ENCODE measurements at places on chromosomes 5 and 9.
A peak's percentile ranks its signal among the peaks of the same experiment; 100 is the strongest.

GRCh38 chr9:73549991-73550390, 398.3 kb downstream of the ANXA1 start:
- no peak for DNase-seq

- peak; percentile 48 for DNase-seq
Measured at GRCh38 chr9:8895861-8896224, 1096.3 kb upstream of the DMAC1 start.

DNA sequence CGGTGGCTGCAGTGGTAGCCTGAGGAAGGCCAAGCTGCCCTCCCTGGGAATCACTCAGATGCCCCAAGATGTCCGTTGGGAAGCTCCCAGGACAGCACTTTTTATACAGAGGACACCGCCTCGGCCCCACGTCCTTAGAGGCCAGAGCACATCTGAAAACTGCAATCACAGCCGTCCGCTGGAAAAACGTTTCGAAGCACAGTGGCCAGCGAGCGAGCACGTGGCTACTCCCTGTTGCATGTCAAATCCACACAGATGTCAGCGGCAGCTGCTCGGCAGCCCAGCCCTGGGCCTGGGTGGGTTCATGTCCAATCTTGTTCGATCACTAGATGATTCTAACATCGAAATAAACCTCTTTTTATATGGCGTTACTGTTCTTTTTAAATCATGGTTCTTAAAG, 8.9 kb downstream of the PPP1R26 start:
- no peak for DNase-seq

DNA sequence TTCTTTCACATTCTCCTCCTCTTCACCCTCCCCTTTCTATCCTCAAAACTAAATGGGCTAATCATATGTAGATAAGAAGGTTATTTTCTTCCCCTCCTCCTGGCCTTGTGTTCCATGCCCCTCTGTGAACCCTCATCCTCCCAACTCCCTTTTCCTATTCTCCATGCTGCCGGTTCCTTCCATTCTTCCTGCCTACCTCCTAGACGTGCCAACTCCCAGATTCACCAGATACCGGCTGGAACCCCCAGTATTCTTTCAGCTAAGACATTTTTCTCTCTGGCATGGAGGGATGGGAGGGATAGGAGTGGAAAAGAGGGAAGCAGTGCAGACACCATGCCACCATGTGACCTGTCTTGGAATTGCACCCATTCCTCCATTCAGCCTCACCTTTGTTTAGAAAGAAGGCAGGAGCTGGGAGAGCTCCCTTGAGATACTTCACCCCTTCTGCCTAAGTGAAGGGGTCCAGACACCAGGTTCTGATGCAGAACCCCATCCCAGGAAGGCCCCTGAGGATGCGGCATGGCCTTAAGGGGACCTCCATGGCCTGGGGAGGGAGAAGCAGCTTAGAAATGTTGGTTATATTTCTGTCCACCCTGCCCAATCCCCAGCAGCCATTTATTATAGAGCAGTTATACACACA, 4.8 kb downstream of the DNAJB5 start:
- DNase-seq: peak; percentile 68

- DNase-seq: no peak
Measured at GRCh38 chr5:78629624-78630023, 18.9 kb downstream of the LHFPL2 start.

GRCh38 chr5:160213537-160213936, 15.8 kb upstream of the FABP6 start:
- DNase-seq: peak; percentile 25

DNA sequence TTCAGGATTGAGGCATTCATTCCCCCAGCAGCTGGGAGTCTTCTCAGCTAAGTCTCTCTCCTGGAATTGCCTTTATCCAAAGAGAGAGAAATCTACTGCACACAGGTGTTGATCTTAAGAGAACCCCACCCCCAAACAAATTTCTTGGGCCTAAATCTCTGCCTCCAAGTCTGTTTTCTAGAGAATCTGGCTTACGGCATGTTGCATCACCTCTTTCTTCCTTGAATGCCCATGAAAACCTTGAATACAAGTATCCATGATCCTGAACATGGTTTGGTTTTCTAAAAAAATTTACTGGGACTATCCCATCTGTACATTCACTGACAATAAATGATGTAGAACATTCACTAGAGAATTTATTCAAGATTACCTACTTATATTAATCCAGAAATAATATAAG, 401.6 kb downstream of the PDE4D start:
- no peak for DNase-seq

DNA sequence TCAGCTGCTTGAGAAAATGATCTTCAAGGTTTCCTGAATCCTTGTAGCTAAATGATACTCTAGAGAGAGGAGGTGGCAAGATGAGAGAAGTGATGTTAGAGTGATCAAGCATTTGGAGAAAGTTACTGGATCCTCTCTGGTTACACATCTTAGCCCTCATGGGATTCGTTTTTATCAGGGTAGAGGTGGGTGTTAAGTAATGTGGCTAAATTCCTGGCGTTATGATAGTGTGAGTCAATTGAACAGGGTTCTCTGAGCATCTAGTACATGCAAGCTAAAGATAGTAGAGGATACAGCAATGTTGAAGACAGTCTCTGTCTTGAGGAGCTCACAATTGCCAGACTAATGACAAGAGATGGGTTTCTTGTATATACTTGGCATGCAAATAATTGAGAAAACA, 123.7 kb downstream of the PSD2 start:
- DNase-seq: no peak

DNA sequence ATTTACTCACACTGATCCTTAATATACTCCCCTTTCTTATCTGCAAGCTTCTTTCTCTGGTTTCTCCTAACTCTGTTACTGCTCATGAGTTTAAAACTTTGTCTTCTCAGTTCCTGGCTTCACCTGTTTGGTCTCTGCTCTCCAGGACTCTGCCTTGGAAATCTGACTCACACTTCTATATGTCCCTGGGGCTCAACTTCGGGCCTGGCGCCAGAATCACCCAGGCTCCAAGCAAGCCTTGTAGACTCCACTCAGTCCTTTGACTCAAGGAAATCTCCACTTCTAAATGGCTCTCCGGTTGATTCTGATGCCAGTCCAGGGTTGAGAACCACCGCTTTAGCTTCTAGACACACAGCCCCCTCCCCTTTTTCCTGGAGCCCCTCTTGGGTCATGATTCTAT, 57.8 kb downstream of the TMC1 start:
- peak; percentile 89 for DNase-seq

GRCh38 chr5:130526708-130527107, 622.4 kb downstream of the CHSY3 start:
- peak; percentile 67 for DNase-seq

- no peak for DNase-seq
Measured at GRCh38 chr5:33736510-33736909, 155.3 kb downstream of the ADAMTS12 start.

DNA sequence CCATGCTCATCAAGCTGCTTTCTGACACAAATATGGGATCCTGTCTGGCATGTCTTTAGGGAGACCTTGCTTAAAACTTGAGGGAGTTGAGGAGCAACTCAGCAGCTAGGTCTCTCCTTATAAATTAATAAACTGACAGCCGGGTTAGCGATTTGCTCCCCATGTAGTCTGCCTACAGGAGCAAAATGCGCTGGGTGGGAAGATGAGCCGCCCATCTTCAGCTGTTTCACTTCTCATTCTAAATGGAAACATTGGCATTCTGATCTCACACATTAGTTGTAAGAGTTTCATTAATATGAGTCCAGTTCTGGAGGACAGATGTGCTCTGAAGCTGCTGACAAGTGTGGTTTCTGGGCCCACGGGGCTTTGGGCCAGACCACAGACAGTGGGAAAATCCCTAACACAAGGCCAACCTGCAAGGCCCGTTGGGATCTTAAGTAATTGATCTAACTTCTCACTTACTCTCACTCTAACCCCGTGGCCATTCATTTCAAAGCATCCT, 197.0 kb downstream of the MCTP1 start:
- DNase-seq: no peak

DNA sequence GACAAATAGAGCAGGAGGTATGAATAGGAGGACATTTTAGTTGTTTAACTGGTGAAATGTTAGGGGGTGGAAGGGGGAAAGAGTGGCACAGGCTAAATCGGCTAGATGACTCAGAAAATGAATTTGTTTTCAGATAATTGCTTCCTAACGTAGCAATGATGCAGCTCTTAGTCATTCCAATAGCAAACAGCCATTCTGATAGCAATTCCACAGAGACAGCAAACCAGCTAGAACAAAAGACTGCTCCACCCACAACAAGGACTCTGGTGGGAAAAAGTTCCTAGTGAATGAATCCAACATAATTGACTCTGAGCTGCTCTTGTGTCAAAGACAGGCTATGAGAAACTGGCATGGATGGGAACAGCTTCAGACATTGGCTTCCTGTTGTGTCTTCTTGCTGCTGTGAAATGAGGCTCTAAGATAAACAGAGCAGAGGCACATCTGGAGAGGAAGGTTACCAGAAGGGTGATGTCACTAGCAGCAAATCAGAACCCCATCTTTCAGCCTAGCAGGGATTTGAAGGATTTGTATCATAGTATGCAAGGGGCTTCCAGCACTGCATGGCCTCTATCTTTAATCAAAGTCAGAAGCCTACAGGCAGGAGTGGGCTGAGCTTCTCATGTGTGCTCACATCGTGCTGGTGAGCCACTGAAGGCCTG, 28.1 kb upstream of the F2RL1 start:
- peak; percentile 72 for DNase-seq

GRCh38 chr9:133614678-133615077, 5.5 kb upstream of the FAM163B start:
- no peak for DNase-seq

DNA sequence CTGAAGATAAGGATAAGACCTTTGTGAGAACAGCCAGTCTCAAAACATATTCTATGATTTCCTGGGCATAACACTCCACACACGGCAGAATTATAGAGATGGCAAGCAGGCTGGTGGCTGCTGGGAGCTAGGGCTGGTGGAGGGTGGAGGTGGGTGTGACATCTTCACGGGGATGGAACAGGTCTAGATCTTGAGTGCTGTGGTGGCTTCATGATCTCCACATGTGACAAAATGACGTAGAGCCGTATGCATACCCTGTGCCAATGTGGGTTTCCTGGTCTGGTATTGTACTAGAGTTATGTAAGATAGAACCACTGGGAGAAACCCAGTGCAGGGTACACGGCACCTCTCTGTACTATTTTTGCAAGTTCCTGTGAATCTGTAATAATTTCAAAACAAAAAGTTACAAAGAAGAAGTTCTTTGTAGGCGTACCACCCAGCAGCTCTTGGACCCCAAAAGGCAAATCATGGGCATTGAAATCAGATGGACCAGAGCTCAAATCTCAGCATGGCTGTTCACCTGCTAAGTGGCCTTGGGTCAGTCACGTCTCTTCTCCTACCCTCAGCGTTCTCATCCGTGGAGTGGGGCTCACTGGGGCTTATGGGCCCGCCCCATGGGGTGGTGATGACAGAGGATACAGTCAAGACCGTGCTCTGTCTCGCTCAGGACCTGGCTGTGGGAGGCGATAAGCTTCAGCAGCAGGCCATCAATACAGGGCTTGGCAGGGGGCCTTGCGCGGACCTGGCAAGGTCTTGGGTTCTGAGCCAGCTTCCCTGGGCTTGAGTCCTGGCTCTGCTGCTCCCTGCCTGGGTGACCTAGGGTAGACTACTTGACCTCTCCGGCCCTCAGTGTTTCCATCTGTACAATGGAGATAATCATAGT, 74.7 kb upstream of the UNC5A start:
- DNase-seq: no peak

DNA sequence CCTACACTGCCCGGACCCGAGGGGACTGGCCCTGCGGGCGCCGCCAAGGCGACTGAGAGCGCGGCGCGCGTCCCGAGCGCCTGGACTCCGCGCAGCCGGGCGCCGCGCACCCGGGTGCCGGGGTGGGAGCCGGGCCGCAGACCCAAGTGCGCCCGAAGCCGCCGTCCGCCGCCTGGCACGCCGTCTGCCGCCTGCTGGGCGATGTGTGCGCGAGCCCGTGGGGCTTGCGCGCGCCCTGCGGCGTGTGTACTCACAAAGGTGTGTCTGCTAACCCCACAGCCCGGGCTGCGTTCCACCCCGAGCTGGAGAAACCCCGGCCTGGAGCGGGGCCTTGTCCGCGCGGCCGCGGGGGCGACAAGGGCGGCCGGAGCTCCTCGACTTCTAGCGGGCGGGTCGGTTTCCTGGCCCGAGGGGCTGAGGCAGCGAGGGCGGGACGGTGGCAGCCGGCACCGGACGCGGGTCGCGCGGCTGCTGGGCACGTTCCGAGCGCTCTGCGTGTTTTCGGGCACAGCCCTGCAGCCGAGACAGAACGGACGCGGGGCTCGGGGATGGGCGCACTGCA, 1.1 kb upstream of the ZSWIM6 start:
- peak; percentile 90 for DNase-seq

DNA sequence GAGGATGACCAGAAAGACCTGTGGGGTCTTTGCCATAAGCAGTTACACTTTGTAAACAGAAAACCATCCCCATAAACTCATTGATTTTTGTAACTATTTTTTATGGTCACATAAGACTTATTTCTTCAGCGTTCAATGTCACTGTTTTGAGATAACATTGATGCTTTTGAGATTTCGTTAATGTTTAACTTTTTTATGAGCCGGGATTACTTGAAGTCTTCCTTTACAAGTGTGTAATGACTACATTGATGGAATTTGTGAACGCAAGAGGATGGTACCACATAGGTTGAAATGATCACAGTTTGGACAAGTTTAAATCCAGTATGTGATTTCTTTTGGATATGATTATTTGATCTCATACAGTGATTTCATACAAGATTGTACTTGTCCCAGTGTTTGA, 1.8 kb downstream of the SLC12A2 start:
- peak; percentile 66 for DNase-seq

GRCh38 chr5:67679184-67679841, 482.7 kb upstream of the CD180 start:
- no peak for DNase-seq

DNA sequence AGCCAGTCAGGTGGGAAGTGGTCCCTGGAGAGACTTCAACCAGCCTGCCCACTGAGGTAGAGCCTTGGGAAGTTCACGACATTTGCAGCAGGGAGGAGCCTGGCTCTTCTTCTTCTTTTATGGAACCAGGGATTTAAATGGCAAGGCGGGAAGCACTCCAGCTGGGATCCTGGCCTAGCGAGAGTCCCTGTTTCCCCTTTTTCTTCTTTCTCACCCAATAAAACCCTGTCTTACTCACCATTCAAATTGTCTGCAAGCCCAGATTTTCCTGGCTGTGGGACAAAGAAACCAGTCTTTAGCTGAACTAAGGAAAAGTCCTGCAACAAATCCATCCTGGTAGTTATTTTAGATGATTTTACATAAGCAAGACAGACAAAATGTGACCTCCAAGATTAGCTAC, 503.7 kb downstream of the CDH10 start:
- DNase-seq: no peak

All from HT-29 (cell line).